H7 (cell line): ENCODE measurements at places on chromosomes 13 and 19. TPM values are rescaled to one million over a fixed set of nuclear protein-coding genes. Genes with fewer than 3 reads are reported as not detected.
A peak's percentile ranks its signal among the peaks of the same experiment; 100 is the strongest.

The SKA3 gene
- total RNA-seq, result 30.5 and 31.8 TPM in 2 replicates

The CACNG7 gene
- 3.8 and 4.5 TPM in 2 replicates for total RNA-seq

The LHFPL6 gene
- 2.7 and 4.6 TPM in 2 replicates for total RNA-seq

GRCh38 chr13:99969919-99970650, 1.5 kb downstream of the ZIC5 start:
- peak; percentile 96 for DNase-seq

- DNase-seq, result peak; percentile 39
Measured at GRCh38 chr13:76887076-76887563, 915 bp upstream of the KCTD12 start.

DNA sequence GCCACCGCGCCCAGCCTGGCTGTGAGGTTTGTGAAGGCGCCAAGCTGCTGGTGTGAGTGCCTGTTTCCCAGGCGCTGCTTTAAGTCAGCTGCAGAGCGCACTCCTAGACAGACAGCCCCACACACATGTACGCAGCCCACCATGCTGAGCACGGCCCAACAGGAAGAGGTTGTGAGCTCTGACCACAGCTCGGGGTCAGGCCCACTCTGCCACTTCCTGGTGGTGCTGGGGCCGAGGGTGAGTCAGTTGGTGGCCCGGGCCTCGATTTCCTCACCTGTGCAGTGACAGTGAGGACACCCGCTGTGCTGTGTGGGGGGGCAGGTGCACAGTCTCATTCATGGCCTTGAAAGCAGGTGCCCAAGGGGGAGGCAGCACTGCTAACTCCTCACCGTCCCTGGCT, 106.7 kb downstream of the KDM4B start:
- no peak for DNase-seq

- DNase-seq, result no peak
Measured at GRCh38 chr13:28333204-28333881, 161.6 kb downstream of the FLT1 start.

DNA sequence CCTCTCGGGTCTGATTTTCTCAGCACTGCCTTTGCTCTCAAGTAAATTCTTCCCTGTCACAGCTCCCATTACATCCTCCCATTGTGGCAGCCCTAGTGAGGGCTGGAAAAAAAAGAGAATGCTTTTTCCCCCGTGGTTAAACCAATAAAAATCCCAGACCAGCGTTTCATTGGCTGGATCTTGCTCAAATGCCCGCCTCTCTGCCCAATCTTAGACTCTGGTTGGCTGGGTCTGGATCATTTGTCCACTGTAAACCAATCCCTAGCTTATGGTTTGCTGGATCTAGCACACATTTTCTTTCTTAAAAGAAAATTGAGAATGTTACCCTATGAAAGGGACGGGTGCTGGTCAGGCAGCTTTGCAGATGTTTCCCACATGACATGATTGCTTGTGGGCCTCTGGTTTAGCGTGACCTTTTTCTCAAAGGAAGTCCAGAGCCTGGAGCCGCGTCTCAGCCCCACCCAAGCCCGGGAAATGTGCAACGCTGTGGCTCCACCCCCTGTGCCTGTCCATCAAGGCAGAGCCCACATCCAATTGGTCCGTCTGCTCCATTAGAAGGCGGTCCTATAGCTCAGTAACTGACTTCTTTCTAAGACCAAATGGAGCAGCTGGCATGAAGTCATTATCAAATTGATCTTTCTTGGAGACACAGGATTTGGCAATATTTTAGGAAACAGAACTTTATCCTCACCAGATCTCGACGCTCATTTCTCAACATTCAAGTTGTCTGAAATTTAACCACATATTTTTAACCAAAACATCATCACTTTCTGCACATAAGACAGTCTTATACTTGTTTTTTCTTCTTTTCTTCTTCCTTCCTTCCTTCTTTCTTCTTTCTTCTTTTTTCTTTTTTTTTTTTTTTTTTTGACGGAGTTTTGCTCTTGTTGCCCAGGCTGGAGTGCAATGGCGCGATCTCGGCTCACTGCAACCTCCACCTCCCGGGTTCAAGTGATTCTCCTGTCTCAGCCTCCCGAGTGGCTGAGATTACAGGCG, 2.6 kb upstream of the MCEMP1 start:
- peak; percentile 92 for DNase-seq

DNA sequence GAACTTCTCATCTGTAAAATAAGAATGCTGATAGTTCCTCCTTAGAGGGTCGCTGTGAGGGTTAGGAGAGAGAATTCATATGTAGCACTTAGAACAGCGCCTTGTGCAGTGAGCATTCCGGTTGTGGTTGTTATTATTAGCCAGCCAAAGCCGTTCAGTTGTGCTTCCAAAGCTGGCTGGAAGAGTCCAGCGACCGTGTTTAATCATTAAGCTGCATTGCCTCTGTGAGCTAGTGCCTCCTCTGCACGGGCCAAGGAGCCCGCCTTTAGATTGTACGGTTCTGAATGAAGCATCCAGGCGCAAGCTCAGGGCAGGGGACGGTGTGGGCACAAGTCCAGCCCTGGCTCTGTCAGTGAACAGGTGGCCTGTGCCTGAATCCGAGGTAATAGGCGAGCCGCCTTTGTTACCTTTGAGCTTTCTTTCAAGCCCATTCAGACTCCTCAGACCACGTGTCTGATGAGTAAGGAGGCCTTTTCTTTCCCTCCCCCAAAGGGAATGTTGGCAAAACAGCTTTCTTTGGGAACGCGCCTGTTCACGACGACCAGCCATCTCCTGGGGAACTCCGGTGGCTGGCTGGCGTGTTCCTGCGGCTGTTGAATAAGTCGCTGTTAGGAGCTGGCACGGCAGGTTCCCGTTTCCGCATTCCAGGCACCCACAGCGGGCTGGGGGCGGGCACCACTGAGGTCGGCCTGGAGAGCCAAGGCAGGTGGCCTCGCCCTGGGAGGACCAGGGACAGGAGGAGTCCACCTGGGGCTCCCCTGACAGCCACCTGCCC, 25.1 kb downstream of the SIPA1L3 start:
- peak; percentile 83 for DNase-seq

- DNase-seq, result peak; percentile 31
Measured at GRCh38 chr13:113544896-113545295, 39.7 kb upstream of the TFDP1 start.
